ENCODE measurements at places on chromosomes 16 and 17.

DNA sequence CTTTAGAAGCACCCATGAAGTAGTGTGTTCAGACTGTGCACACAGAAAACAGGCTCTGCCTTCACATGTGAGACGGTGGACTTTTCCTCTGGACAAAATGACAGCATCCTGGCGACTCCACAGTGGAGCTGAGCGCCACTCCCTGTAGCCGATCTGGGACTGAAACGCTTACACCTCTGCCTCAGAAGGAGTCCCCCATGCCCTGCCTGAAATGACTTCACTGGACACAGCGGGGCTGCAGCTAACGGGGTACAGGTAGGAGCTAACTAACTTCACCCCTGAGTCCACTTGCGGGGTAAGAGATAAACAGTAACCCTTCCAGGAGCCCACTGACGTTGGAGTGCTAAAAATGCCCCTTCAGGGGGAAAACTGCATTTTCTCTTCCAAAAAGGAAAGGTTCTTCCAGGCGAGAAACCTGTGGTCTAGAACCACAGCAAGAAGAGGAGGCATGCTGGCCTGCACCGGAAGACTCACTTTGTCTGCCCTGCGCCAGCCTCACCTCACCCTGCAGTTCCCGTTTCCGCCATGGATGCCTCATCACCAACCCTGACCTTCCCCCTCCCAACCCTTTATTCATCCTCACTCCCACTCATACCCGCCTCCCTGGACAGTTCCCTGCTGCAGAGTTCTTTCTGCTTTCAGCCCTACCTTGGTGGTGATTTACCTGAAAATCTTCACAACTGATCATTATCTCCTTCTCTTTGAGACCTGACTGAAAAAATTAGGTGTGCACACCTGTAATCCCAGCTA lies 19.4 kb upstream of the ENDOV start:
- DNase-seq, result no peak

DNA sequence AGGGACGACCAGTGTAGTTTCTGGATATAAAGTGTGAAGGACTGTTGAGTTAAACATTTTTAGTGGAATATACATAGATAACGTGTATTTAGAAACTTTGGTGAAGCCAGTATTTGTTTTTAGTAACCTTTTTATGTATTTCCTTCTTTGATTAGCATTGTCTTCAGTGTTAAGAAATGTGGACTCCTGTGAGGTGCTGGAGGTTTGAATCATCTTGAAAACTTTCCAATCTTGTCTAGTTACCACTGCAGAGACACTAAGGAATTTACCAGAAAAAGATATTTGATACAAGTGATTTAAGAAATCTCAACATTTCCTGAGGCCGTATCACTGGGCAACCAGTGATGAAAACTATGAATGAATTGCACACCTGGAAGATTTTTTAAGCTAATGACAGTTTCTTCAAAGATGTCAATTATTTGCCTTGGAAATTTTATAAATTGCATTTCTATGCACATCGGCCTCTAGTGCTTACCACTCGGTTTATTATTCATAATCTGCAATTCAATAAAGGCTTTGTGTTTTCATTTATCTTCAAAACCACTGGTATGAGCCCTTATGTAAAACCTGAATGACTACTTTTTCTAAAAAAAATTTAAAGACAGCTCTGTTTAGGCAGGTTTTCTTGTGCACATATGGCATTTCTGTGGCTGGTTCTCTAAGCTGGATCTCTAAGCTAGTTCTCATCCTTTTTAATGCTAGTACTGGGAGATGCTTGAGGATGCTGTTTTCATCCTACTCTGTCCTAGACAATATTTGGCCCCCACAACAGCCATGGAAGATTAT lies 31.4 kb upstream of the ADCY7 start:
- no peak for DNase-seq

DNA sequence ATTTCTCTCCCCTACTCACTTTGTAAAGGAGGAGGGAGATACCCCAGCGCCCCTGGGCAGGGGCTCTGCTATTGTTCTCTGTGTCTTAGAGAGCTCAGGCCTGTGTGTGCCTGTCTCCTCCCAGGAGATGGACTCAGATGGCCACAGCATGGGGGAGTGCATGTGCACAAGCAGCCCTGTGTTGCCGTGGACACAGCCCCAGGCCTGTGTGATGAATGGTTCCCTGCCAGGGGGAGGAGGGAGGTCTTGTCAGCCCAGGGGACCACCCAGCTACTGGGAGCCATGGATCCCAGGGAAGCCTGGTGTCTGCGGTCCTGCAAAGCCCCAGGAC lies 26.3 kb downstream of the GINS2 start:
- no peak for DNase-seq

DNA sequence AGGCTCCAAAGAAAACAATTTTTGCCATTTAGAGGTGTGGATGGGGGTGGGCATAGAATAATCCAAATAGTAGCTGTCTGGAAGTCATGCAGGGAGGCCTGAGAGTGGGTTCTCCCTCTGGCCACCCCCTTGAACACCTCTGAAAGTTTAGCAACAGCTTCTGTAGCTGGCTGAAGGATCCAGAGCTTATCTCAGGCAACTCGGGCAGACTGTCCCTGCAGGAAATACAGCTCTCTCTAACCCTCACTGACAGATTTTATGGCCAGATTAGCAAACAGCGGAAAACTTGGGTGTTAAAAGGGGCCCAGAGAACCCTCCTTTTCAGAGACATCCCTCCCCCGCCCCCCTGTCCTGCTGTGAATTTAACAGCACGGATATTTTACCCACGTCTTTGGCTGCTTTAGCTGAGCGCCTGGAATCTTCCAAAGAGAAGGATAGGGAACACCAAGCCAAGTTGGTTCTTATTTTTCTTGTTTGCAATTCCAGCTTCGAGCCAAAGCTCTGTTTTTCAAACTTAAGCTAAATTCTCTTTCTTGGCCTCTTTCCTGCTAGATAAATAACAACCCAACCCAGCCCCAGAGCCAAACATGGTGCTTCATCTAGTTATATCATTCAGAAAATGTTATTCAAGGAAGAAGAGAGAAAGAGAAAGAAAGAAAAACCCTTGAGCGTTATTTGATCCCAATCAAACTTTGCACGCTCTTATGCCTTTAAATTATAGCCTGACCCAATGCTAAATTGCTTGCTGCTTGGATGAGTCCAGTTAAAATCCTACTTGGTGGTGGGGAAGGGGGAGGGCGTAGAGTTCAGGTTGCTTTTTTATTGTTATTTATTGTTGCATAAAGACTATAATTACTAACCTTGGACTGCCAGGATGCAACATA lies 2.3 kb upstream of the HOXB2 start:
- no peak for DNase-seq

DNA sequence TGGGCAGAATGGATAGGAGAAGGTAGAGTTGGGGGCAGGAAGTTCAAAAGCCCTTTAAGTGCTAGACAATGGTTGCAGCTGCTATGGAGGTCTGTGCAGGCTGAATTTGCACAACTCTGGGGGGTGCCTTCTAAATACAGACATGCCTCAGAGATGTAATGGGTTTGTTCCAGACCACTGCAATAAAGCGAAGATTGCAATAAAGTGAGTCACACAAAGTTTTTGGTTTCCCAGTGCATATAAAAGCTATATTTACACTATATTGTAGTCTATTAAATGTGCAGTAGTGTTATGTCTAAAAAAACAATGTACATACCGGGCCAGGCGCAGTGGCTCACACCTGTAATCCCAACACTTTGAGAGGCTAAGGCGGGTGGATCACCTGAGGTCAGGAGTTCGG lies 60.5 kb upstream of the MYOCD start:
- no peak for DNase-seq

- DNase-seq, result no peak
These were observed 12.3 kb upstream of the UBE2I start for GRCh38 chr16:1297018-1297696.

- DNase-seq, result no peak
These were observed 7.8 kb downstream of the TTYH2 start for GRCh38 chr17:74220946-74221818.

- no peak for DNase-seq
These were observed 12.9 kb downstream of the PLK1 start for GRCh38 chr16:23691483-23692189.

GRCh38 chr16:79009896-79010295 lies 590.6 kb downstream of the MAF start:
- DNase-seq, result no peak

DNA sequence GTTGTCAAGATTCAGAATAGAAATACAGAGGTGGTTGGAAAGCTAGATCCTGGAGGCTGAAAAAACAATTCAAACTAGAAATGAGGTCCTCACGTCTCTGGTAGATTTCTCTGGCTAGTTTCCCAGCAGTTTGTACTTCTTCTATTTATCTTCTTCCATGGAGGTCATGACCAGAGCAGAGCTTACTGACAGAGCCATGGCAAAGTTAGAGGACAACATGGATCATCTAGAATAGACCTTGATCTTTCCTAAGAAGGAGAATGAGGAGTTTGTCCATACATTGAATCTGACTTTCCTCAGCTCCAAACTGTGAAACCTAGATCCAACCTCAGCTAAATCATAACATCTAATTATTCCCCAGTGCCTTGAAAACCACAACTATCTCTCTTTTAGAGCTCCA lies 900.8 kb upstream of the GOT2 start:
- no peak for DNase-seq

- DNase-seq, result no peak
These were observed 40.7 kb downstream of the KSR1 start for GRCh38 chr17:27496971-27497370.

DNA sequence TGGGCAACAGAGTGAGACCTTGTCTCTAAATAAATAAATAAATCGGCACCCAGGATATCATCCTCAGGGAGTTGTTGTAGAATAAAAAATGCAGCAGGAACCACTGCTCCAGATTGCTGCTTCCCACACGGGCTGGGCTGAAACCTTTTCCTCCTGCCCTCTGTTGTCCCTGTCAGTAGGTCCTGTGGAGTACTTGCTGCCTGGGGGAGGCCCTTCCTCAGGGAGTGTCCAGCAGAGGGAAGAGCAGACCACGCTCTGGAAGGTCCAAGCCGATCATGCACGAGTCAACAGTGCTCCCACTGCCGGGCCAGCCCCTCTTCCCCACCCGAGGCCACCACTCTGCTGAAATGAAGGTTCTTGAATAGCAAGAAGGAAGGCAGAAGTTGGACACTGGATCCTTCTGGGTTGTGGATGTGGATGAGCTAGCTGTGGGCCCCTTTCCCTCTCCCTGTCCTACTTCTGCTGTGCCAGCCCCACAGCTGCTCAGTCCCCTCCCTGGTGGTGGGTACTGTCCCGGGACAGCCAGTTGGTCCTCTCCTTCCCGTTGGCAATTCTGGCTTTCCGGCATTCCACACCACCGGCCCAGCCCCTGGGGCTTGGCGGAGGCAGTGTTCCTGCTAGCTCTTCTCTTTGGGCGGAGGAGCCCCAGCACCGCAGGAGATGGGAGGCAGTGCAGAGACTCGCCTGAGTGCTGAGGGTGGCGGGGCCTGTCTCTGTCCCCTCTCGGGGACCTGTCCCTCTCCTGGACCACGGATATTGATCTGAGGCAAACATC lies 10.8 kb downstream of the CDK5R1 start:
- no peak for DNase-seq

DNA sequence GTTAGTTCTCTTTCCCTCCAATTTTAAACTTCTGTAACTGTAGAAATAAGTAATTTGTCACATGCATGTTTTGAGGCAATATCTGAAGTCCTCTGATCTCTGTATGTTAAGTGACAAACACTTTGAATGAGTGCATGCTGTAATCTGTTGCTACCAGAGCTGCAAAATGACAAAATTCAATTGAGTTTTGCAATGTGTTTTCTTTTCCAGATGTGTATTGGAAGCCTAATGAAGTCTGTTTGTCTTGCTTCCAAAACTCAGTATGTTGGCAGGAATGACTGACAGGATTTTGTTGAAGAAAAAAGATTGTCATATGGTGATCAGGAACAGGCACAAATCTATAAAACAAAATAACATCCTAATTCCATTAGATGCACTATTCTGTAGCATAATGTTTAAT lies 561.6 kb upstream of the CDH8 start:
- DNase-seq, result no peak

DNA sequence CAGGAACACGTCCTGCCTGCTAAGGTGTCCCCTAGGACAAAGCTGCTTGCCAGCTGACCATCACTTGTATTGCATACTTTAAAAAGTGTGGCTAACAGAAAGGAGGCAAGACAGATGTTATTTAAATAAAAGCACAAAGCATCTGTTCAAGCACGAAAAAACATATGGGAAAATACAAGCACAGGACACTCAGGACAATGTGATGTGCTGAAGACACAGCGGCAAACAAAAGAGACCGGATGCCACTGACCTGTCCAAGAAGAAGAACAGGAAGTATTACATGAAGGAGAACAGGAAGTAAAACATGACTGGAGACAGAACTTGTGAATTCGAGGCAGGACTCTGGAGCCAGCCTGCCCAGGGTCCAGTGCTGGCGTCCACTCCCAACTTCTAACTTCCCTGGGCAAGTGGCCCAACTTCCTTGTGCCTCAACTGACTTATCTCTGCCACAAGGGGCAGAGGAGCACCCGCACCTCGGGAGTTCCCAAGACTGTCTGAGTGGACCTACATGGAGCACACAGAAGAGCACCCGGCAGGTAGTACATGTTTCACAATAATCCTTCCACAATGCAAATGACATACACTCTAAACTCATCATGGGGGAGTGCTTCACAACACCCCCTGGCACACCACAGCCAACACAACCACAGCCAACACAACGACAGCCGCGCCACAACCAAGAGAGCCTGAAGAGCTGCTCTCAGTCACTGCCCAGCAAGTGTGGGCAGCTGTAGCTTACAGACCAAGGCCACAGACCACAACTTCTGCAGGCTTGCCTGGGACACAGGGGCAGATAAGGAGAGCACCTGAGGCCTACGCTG lies 36.6 kb downstream of the ANKRD11 start:
- DNase-seq, result no peak

GRCh38 chr17:77882481-77883212 lies 75.9 kb upstream of the TNRC6C start:
- no peak for DNase-seq

GRCh38 chr17:11140043-11140442 lies 101.0 kb upstream of the SHISA6 start:
- DNase-seq, result no peak

- DNase-seq, result no peak
These were observed 68.6 kb downstream of the CDYL2 start for GRCh38 chr16:80735846-80736245.

GRCh38 chr17:59601130-59601529 lies 18.6 kb upstream of the CLTC start:
- no peak for DNase-seq

DNA sequence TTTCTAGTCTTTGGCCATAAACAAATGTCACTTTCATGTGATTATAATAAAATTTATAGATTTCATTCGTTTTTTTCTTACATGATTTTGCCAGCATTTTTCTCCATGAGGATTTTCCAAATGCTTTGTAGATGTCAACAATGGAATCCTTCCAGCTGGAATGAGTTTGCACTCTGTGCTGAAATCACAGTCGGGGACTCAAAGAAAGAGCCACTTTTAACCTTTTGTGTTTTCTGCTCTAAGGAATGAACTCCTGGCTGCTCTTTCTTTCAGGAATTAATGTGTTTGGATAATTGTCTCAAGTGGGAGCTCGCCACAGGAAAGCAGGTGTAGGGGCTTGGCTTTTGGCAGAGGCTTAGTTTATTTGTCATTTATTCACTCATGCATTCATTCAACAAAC lies 372.3 kb upstream of the SALL1 start:
- DNase-seq, result no peak

DNA sequence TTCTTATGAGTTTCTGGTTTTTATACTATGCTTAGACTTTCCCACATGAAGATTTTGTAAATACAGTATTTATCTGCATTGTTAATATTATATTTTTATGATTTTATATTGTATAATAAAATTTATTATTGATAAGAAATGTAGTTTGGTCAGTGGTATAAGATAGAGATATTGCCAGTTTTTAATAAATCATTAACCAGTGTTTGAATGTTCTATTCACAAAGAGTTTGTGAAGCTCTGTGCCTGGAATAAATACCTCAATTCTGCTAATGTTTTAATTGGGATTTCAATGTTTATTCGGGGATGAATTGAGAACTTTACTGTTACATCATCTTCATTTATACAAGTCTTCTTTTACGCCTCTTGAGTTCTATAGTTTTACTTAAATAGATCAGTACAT lies 16.9 kb downstream of the COX10 start:
- no peak for DNase-seq

Measured in esophagus squamous epithelium (tissue), 5 donors.